ENCODE measurements at places on chromosomes 5 and 9.
A peak's percentile ranks its signal among the peaks of the same experiment; 100 is the strongest.

GRCh38 chr9:109907400-109907799 is 127.4 kb downstream of the PALM2AKAP2 start:
- DNase-seq: no peak

- no peak for DNase-seq
These were observed 3.0 kb downstream of the HACD4 start for GRCh38 chr9:21028466-21028865.

- DNase-seq: no peak
These were observed 62.7 kb downstream of the ANKRD33B start for GRCh38 chr5:10626473-10627013.

GRCh38 chr5:163489745-163490075 is 15.7 kb upstream of the MAT2B start:
- no peak for DNase-seq

DNA sequence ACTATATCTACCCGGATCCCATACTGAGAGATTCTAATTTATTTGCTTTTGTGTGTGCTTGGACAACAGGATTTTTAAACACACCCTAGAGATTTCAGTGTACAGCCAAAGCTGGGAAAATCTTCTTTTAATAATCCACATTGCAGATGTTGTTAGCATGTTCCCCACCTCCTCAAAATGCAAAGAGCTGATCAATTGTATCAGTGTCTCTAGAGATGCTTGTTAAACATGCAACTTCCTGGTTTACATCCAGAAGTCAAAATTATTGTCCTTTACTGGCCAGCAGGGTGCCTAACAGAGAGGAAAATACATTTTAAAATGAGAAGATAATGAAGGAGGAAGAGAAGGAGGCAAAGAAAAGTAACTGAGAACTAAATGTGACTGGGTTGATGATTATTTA is 793.3 kb downstream of the SEMA5A start:
- DNase-seq: no peak

DNA sequence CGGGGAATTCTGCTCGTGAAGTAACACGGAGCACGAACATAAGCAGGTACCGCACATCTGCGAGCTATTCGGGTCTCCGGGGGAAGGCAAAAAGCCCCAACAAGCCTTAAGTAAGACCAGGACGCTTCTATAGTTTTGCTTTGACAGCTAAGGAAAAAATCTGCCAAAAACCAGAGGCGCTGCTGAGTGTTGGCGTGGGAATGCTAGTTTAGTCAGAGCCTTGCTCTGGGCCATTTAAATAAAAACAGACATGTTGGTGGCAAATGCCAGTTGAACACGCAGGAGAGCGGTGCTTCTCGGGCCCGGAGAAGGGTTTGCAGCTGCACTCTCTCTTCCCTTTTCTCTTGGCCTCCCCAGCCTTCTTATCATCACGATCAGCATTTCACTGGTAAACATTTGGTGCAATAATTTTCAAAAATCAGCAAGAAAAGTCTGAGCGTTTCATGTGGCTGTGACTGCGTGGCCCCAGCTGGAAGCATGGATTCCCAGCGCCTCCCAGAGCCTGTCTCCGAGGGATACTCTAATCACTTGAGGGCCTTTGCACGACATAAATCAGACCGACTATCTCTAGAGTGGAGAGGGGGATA is 6.4 kb upstream of the NOTCH1 start:
- DNase-seq: no peak

DNA sequence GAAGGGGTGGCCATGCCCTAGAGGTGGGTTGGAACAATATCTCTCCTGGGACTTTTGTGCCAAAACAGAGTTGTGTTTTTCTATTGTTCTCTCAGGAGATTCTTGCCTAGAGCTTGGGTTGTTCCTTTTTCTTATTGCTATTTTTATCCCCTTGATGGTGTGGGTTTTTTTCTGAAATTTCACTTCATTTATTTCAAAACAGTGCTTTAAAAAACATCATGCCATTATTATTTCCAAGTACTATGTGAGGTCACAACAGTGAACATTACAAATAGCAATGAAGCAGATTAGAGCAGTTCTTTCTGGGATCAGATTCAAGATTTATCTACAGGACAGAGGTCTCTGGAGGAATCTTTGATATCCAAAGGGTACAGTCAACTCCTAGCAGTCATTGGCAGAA is 76.6 kb downstream of the ACTBL2 start:
- DNase-seq: no peak

GRCh38 chr5:97750576-97750975 is 567.5 kb upstream of the RIOK2 start:
- DNase-seq: no peak

DNA sequence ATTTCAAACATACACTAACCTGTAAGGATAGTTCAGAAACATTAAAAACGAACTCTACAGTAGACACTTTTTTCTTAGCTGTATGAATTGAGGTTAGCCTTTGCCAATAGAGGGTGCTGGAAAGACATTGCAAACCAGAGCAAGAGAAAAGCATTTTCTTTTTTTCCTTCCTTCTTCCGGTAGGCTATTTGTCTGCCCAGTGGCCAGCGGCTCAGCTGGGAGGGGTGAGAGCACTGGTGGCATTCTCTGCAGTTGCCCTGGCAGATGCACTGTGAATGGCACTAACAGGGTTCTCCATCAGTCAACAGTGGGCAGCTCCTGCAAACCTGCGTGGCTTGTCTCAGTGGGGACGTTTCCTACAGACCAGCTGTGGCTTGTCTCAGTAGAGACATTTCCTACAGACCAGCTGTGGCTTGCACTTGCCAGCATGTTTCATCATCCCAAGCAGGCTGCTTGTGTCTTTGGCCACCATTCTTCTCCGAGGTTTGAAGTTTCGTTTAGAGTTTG is 984.5 kb upstream of the CDH18 start:
- no peak for DNase-seq

DNA sequence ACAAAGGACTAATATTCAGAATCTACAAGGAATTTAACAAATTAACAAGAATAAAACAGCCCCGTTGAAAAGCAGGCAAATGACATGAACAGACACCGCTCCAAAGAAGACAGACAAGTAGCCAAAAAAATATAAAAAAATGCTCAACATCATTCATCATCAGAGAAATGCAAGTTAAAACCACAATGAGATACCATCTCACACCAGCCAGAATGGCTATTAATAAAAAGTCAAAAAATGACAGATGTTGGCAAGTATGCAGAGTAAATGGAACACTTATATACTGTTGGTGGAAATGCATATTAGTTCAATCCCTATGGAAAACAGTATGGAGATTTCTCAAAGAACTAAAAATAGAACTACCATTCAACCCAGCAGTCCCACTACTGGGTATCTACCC is 302.7 kb upstream of the RGMB start:
- no peak for DNase-seq

GRCh38 chr5:119333421-119333851 is 22.4 kb upstream of the TNFAIP8 start:
- no peak for DNase-seq

GRCh38 chr5:90518661-90519060 is 10.7 kb downstream of the LYSMD3 start:
- DNase-seq: no peak

DNA sequence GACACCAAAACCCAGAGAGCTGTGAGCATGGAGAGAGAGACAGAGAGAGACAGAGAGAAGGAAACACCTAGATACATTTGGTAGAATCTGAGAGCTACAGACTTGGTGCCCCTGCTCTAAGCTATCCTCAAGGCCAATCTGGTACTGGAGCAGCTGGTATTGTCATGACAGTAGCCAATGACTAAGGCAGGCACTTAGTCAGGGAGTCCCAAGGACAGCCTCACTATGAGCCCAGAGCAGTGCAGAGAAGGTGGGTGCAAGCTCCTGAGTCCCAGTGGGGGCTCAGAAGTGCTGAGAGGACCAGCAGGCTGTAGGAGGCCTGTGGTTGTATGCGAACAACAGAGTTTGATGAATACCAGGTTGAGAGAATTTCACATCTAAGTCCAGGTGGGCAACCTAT is 300.4 kb upstream of the ZNF608 start:
- no peak for DNase-seq

- DNase-seq: no peak
These were observed 221.6 kb upstream of the SLC30A5 start for GRCh38 chr5:68872088-68872839.

DNA sequence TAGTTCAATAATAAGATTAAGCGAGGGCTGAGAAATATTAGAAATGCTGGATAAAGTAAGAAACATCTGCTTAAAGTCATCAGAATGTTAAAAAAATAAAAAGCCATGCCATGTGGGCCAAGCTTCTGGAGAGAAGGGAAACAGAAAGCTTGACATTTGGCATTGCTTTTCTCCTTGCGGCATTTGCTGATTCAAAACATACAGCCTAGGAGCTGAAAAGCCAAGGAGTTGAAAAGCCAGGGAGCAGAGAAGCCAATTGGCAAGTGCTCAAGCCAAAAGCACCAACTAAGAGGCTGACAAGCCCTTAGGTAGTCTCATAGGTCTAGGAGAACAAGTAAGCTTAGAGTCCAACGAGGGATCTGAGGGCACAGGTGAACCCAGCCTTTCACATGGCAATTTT is 754.3 kb downstream of the TLE4 start:
- DNase-seq: no peak

GRCh38 chr5:157271740-157272271 is 5.9 kb downstream of the CYFIP2 start:
- peak; percentile 91 for DNase-seq

DNA sequence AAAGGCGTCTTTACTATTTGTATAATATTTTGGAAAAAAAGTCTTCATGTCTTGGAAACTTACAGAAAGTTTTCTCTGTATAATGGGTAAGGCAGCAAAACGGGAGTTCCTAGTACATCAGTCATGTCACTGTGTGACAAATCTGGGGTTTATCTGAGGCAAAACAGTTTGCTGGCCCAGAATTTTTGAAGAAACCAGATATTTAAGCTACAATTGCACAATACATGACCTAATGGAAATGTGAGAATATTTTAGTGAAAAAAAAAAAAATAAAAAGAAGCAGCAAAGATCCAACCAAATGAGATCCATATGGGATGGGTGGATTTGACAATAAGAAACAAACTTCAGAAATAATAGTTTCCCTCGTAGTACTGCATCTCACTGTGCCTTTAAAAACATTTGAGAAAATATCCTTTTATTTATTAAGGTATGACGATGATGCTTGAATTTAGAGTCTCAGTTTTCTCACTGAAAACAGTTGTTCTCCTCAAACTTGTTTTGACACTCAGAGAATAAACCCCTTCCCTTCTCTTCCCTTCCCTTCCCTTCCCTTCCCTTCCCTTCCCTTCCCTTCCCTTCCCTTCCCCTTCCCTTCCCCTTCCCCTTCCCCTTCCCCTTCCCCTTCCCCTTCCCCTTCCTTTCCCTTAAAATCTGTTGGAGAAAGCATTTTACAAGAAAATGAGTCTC is 180.5 kb upstream of the TUT7 start:
- DNase-seq: no peak

DNA sequence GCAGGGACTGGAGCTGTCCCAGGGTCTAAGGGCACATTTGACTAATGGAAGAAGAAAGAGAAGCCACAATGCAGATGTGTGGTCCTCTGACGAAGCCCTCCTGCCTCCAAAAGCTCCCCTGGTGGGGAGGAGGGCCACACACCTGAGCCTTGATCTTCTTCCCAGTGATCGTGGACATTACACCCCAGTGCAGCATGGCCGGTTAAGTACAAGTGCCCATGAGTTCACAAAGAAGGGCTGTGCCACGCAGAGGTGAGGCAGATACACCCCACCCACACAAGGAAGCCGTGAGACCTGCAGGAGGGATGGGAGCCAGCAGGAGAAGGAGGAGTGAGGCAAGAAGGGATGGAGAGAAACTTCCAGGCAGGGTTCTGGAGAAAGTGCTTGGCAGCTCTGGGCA is 199.0 kb upstream of the MVB12B start:
- DNase-seq: no peak
